Stimulated activated CD8-positive, alpha-beta memory T cell treated with anti-CD3 and anti-CD28 coated beads, Interleukin-7, amount 100 ng/mL, for 1 hour (primary cell): ENCODE measurements at places on chromosomes 12 and 14.

GRCh38 chr12:9866860-9867269 lies 2.3 kb downstream of the CLEC2B start:
- no peak for DNase-seq

DNA sequence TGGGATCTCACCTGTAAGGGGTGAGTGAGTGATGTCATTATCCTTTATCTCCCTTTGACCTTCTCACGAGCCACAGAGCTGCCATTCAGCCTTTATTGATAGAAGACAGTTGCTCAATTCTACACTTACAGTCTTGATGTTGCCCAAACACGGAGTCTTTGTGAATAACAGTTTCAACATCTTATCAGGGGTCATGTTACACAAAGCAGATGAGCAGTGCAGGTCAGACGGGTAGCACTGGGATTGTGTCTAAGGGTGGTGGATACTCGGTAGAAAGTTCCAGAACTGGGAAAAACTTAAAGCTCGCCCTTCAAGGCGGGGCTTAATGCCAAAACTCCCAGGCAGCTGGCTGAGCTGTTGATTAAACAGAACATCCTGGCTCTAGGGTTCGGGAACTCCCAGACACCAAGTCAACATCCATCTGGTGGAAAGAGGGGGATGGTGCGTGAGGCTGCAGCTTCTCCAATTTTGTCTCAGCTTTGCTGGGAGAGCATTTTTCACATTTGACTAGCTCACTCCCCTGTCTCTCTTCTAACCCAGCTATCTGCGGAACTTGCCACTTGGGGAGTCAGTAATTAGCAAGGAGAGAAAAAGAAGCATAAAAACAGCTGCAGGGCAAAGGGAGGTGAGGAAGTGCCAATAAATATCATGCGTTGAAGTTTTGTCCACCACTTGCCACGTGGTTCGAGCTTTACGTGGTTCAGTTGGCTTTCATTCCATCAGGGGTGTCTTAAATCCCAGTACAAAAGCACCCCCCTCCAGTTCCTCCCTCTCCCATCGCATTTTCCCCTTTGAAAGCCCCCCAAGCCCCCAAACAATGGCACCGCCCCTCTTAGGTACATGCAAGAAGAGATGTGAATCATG lies 31.0 kb downstream of the FOXN4 start:
- no peak for DNase-seq

DNA sequence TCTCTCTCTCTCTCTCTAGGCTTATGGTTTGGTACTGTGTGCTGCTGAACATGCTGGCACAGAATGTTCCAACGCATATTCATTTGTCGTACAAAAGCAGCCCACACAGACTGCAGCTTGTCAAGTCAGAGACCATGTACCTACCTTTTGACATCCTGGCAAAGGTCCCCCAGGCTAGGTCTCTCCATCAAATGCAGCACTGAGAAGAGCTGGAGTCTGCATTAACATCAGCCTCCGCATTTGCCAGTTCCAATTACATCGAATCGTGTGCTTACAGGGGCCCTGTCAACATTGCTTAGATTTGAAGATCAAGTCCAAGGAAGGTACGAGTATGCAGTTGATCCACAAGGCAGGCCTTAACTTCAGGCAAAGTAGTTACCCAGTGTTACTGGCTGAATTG lies 47.9 kb downstream of the GPR135 start:
- no peak for DNase-seq

GRCh38 chr12:109165599-109165998 lies 49.2 kb downstream of the ACACB start:
- no peak for DNase-seq

GRCh38 chr12:124814741-124815613 lies 48.7 kb downstream of the SCARB1 start:
- DNase-seq, result no peak

GRCh38 chr12:10304161-10304574 lies 3.5 kb upstream of the KLRD1 start:
- no peak for DNase-seq

- DNase-seq, result no peak
These were observed 104.3 kb downstream of the FIGNL2 start for GRCh38 chr12:51744235-51744634.

GRCh38 chr14:44108601-44109000 lies 398.5 kb downstream of the FSCB start:
- no peak for DNase-seq

- DNase-seq, result no peak
These were observed 2.5 kb upstream of the HOXC6 start for GRCh38 chr12:54025499-54026405.

DNA sequence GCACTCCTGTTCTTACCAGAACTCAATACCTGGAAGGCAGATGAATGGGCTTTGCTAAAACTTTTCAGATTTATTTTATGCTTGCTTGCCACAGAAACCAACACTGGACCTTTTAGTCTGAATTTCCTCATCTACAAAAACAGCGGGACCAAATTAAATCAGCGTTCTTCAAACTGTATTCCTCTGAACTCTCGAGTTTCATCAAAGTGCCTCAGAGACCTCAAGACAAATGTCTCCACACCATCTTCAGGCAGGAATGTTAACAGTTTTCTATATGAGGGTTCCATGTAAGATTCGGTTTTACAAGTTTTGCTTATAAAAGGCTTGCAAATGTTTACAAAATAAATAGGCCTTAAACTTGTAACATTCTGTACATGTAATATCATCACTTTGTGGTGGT lies 74.6 kb downstream of the MED13L start:
- no peak for DNase-seq

DNA sequence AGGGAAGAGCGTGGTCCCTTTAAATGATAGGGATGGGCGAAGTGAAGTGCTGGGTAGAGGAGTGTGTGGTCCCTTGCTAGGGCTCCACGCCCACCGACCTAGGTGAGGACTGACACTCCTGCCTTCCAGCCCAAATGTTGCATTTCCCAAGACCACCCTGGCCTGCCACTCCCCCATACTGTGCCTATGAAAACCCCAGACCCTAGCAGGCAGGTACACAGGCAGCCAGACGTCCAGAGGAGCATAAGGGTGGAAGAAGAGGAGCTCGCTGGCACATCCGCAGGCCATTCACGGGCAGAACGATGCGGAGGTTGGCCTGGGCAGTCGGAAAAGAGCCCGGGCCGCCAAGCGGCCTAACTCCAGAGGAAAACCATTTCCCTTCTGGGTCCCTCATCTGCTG lies 817 bp upstream of the IPO8 start:
- DNase-seq, result no peak

GRCh38 chr14:62661818-62662217 lies 383.4 kb downstream of the KCNH5 start:
- no peak for DNase-seq

DNA sequence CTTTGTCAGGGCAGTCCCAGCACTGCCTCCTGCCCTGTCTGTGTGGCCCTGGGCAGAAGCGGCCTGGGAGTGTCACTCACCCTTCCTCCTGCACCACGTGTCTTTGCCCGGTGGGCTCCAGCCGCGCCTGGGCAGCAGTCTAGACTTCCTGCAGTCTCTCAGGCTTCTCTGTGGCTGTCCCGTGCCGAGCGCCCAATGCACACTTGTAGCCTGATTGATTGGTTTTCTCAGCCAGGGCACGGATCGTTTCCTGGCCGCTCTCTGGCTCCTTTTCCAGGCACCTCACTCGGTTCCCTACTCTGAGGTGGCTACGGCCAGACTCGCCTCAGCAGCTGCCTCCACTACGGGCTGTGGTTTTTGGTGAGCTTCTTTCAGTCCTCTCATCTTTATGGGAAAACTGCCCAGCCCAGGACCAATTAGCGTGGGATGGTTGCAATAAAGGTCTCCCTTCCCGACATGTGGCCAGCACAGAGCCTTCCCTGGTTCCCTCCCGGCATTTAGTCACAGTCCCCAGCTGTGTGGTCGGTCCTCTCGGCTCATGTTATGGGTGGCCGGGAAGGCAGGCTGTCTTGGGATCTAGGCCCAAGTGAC lies 133.1 kb downstream of the CACNA1C start:
- no peak for DNase-seq

DNA sequence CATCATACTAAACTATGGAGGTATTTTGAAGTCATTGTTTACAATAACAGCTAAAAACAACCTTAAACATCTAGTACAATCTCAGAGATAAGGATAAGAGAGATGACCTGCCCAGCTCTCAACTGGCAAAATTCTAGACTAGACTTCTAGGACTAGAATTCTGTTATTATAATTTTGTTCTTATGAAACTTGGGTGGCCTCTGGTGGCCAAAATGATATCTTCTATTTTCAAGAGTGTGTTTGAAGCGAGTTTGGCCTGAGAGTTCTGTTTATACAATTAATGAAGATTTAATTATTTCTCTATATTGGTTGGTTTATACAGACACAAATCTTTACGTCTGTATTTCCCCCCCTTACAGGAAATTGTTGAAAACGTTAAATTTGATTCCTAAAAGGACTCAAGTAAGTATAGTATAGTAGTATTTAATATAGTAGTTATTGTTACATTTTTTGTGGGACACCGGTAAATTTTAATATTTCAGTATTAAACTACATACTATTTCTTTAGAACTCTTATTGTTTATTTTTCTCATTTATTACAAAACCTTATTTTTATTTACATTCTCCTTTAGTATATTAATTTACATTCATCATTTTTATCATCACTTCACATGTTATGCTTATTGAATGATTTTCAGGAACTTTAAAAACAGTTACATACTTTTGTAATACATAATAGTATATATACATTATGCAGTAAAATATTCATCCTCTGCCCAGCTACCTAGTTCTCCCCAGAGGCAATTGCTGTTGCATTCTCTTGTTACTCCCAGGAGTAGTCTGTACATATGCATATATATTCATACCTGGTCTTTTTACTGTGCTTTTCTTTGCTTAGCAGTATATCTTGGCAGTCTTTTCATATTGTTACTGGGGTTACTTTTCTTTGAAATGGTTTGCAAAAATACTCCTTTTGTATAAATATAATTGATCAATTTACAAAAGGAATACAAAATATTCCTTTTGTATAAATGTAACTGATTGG lies 6.6 kb downstream of the PPHLN1 start:
- DNase-seq, result no peak

- DNase-seq, result no peak
These were observed 17.5 kb upstream of the SPPL3 start for GRCh38 chr12:120921637-120922036.

- DNase-seq, result no peak
These were observed 8.8 kb upstream of the CCDC85C start for GRCh38 chr14:99612738-99613330.

GRCh38 chr12:65817866-65818265 lies 6.4 kb upstream of the HMGA2 start:
- no peak for DNase-seq

DNA sequence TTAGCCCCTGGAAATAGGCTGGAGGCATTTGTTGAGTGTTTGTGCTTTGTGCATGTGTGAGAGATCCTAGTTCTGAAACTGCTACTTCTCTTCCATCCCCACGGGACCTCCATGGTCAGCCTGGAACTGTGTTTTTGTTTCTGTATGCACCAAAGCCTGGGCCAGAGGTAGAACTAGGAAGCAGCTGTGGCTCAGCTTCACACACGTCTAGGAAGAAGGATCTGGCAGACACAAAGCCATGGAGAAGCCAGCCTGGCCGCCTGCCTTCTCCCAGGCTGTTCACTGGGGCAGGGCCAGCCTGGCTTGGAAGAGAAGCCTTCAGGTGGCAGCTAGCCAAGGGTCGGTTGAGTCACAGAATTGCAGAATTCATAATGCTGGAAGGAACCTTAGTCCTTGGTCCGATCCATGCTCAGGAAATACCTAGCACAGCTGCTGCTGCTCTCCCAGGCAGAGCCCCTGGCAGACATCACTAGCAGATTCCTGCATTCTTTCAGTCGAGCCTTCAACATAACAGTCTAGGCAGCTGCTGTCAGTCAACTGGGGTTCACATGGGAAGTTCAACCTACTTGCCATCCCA lies 27.0 kb downstream of the RIN3 start:
- DNase-seq, result no peak

DNA sequence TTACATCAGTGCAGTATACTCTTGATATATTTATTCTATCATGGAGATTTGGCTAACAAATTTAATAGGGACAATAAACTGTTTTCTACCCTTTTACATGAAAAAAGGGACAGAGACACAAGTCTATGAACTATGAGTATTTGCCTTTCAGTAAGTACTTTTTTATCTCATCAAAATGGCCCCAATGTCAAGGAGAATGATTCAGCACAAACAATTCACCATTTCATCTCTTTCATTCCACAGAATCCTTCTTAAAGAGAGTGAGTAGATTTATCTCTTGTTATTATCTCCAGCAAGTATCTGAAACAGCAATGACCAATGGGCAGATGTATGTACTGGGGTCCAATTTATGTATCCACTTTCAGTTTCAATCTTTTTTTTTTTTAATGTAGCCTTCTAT lies 447.5 kb downstream of the NPAS3 start:
- no peak for DNase-seq

- DNase-seq, result no peak
These were observed 51.9 kb upstream of the REP15 start for GRCh38 chr12:27644158-27644845.

- no peak for DNase-seq
These were observed 133.1 kb downstream of the NCOR2 start for GRCh38 chr12:124434354-124434753.

- DNase-seq, result no peak
These were observed 447.0 kb downstream of the DIO2 start for GRCh38 chr14:79764323-79764722.

DNA sequence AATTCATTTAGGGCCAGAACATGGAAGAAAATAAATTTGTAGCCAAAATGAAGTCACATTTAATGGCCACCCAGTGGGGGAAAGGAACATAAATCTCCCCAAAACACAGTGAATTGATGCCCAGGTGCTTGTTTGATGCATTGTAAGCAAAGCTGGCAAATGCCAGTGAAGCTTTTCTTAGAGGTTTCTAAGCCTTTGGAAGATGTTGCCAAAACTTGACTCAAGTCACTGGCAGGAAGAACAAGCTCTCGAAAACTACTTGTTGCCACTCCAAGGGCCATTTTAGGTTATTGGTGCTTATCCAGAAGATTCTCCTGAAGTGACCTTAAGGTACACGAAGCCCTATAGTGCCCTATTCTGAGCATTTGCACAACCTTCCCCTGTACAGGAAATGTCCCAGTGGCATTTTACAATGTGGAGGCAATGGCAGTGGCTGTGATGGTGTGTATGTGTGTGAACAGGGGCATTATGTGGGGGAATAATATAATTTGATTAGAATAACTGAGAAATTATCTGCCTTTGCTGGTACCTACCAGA lies 89.5 kb upstream of the NOVA1 start:
- DNase-seq, result no peak

GRCh38 chr14:25436288-25436875 lies 386.4 kb upstream of the STXBP6 start:
- DNase-seq, result no peak

- no peak for DNase-seq
These were observed 23.2 kb downstream of the MAPK1IP1L start for GRCh38 chr14:55074662-55075061.

DNA sequence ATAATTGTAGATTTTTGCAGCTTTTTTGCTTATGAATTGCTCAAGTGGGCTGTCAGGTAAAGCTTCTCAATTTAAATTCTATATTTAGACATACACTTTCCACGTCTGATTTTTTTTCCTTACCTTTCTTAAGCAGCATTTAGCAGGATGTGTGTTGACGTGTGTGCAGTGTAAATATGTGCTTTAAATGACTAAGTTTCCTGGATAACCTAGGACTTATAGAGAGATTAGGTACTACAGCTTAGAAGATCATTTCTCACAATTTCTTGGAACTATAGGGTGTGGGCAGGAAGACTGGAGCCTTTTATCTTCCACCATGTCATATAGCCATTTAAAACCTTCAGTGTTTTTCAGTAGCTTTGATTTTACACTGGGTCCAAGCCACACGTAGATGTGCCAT lies 263.5 kb downstream of the NOVA1 start:
- no peak for DNase-seq
